ENCODE measurements at places on chromosomes 6 and 20.

DNA sequence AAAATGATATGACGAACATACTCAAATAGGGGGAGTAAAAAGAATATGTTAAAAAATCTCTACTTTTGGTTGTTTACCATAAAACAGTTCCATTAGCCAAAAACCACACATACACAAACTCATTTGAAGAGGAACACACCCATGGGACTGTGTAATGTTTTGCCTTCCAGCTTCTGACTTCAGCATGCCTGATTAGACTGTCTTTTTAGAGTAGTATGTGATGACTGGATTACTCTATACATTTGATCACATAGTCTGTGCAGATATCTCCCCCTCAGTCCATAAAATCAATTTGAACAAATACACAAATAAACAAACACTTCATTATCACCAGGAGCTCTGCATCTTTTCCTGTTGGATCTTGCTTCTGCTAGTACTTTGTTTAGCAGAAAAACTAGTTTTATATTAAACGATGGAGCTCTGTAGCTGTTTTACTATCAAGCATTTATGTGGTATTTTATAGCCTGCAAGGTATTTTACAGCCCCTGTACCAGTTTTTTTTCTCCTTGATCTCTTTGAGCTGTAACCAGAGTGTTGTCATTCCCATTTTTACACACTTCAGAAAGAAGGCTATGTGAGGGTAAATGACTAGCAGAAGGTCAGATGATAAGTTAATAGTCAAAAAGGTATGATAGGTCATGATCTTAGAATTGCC, 866.5 kb upstream of the MAP3K7 start:
- no peak for DNase-seq

- no peak for DNase-seq
Observed at GRCh38 chr6:155171747-155172449, 91.9 kb upstream of the CLDN20 start.

DNA sequence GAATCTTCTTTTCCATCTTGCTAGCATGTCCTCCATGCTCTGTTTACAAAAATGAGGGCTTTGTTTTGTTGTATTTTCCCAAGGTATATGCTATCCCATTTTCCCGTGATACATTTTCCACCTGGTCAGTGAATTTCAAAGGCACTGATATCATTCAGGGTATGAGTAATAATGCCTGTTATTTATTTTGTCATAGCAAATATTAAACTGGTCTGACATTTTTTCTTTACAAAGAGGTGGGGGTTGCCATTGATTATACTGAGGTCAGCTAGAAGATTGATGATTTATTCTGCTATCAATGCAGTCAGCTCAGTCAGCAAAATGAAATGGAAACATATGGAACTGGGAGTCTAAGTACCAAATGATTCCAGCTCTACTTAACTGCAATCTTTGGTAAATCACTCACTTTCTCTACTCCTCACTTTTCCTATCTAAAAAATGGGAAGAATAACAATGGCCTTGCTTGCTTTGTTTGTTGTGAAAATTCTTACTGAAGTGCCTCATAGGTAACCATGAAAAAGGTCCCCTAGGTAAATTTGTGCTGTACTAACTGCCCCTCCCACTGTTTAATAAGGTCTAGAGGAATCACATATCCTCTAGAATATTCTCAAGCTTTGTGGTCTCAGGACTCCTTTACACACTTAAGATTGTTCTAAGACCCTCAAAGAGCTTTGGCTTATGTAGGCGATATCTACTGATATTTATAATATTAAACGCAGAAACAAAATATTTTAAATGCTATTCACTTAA, 64.0 kb downstream of the ARHGAP18 start:
- DNase-seq, result no peak

DNA sequence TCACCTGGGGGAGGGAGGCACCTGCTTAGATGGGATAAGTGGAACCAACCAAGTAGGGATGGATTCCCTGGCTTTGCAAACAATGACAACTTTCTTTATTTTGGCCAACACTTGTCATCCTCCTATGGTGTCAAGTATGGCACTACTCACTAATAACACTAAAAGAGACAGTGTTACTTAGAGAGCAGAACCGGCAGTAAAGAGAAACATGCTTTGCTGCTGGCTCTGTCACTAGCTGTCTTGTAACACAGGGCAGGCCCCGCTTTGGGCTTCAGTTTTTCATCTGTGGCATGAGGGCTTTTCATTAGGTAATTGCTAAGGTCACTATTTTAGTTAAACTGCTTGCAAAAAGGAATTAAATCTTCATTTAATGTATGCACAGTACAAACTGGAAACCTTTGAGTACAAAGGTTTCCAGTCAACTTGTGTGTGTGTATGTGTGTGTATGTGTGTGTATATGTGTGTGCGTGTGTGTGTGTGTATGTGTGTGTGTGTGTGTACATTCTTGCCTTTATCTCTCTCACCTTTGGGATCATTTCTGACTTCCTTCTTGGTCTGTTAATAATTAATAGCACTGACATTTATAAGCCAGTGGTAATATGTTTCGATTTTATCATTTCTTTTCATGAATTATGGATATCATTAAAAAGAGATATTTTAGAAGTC, 64.7 kb downstream of the BTBD3 start:
- no peak for DNase-seq

DNA sequence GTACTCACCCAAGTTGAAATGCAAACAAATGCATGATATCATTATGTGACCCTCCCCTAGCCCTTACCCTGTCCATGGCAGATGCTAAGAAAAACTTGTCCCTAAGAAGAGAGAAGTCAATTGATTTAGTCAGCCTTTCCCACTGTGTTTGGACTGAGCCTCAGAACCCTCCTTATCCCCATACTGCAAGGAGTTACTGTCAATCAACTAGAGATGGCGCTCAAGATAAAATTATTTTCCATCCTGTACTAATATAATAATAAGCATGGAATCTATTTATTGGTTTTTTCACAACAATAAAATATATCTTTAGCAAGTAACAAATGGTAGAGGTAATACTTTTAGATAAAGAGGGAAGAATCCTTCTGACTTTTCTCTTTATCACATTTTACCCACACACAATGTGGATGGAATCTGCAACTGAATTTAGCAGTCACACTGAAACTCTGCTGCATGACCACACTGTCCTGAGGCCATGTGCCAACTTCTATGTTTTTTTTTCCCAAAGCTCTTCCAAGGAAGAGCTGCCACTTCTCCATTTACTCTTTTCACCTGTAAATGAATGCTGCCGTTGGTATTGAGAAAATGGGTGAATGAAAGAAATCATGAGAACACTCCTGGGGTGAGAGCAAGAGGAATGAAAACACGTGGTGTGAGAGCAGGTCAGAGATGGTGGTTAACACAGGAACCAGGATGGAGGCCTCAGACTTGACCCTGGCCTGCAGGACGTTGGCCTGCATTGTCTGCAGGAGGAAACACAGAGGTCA, 10.5 kb downstream of the NT5E start:
- no peak for DNase-seq

- no peak for DNase-seq
Observed at GRCh38 chr6:33428224-33428965, 8.5 kb downstream of the SYNGAP1 start.

DNA sequence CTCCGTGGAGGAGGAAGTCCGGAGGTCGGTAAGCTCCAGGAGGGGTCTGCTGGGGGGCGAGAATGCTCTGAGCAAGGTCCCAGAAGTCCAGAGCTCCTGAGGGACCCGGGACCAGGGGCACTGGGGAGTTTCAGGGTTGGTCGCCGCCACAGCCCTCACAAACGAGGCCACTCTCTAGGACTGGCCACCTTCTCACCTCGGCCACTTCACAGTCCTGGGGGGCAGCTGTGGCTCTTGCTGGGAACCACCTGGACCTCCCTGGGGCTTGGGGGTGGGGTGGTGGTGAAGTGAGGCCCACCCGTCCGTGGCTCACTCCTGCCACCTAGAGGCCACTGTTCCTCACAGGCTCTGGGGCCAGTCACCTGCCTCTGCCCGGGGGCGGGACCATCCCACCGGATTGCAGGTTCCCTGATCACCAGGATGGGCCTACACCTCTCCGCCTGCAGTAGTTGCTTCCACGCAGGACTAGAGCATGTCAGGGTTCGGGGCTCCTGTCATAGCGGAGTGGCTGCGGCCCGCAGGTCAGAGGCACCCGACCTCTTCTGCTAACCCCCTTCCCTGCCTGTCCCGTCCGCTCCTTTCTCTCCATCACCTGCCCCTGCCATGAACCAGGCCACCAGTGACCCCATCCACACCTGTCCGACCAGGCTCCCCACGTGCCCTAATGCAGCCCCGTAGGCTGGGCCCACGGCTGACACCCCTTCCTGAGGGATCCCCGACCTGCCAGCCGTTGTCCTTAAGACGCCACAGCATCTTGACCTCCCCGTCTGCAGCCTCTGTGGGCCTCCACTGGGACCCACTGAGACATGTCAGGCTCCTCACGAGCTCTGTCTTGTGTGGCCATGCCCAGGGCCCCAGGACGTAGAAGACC, 5.1 kb upstream of the TCEA2 start:
- no peak for DNase-seq

DNA sequence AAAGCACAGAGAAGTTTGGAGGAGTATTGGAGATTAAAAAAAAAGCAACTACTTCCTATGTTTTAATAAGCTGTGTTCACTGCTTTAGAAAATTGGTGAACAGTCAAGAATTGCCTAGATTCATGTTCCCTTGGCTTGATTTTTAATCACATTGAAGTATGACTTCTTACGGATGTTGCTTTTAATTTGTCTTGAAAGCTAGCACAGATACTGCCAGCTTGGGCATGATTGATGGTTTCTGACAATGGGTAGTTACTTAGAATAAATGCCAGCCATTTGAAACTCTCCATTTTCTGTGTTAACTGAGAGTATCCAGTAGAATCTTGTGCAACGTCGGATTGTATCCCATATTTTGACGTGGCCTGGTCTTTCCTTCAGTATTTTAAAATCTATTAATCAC, 178.0 kb downstream of the DTNBP1 start:
- DNase-seq, result no peak

DNA sequence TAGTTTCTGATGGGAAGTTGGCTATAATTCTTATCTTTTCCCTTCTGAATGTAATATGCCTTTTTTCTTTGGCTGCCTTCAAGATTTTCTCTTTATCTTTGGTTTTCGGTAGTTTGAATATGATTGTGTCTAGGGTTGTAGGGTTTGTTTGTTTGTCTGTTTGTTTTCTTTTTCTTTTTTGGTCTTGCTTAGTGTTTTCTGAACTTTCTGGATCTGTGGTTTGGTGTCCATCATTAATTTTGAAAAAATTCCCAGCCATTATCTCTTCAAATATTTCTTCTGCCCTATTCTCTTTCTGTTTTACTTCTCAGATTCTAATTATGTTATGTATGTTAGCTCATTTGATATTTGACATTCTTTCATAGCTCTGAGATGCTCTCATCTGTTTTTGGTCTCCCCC, 79.4 kb downstream of the CHMP4B start:
- DNase-seq, result no peak

DNA sequence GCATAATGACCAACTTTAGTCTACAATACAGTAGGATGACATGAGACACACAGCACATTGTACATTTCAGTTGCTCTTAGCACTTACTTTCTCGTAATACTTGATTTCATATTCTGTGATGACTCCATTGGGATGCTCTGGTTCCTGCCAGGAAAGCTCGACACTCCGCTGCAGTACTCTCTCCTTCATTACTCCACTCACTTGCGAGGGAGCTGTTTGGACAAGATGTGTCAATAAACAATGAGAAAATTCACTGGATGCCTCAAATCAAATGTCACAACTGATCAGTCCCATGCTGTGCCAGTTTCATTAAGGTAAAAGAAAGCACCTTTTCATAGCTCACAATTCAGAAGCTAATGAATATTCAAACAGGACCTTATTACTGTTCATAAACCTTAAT, 147.1 kb downstream of the EPHA7 start:
- DNase-seq, result no peak

- no peak for DNase-seq
Observed at GRCh38 chr20:43560974-43561373, 2.1 kb downstream of the SGK2 start.
